KG1 (cell line): ENCODE measurements at places on chromosomes 4 and X.

GRCh38 chr4:143399113-143399949 is 62.7 kb downstream of the GAB1 start:
- DNase-seq, result no peak

GRCh38 chr4:1732911-1733310 is 11.6 kb downstream of the TACC3 start:
- DNase-seq, result no peak

- no peak for DNase-seq
These were observed 3.9 kb downstream of the SHISA3 start for GRCh38 chr4:42401171-42401570.

- no peak for DNase-seq
These were observed 723 bp downstream of the WDFY3 start for GRCh38 chr4:84965553-84966381.

GRCh38 chr4:14790494-14790893 is 211.8 kb upstream of the CPEB2 start:
- DNase-seq, result no peak

DNA sequence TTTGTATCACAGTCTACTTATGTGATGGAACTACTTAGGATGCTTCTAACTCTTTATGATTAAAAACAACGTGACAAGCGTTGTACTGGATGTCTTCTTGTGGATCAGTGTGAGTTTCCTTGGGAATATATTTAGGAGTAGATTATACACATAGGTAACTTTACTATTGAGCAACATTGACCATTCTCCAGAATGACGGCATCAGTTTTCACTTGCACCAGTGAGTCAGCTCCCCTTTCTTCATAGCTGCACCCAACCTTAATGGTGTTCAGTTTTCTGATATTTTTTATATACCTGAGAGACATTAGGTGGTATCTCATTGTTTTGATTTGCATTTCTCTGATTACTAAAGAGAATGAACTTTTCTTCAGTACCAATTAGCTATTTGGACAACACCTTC is 343.9 kb downstream of the ADGRL3 start:
- no peak for DNase-seq

DNA sequence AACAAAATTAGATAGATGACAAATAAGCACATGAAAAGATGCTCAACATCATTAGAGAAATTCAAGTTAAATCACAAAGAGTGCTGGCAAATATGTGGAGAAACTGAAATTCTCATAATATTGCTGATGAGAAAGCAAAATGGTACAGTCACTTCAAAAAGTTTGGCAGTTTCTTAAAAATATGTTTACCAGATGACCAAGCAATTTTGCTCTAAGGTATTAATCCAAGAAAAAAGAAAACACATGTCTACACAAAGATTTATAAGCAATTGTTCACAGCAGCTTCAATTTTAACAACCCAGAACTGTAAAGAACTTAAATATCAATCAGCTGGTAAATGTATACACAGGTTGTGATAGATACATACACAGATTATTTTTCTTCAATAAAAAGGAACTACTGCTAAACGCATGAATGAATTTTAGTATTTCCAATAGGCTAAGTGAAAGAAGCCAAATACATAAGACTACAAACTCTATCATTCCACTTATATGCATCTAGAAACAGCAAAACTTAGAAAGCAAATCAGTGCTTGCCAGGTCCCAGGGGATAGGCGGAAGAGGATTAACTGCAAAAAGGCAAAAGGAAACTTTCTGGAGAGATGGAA is 11.7 kb downstream of the OTUD4 start:
- no peak for DNase-seq

DNA sequence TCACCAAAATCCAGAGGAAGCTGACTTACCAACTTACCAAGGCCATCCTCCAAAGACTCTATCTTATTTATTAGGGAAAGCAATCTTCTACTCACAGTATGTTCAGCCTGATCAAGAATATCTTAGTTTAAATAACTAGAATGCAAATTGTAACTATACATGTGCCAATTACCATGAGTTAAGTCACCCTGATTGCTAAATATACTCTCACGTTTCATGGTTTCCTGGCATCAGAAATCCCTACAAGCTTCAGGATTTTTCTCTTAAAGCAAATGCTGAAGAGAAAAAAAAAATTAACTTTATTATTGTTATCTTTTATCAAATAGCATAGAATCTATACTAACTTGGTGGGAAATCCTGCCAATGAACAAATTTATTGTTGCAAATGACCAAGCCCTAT is 63.0 kb upstream of the MXD4 start:
- no peak for DNase-seq

DNA sequence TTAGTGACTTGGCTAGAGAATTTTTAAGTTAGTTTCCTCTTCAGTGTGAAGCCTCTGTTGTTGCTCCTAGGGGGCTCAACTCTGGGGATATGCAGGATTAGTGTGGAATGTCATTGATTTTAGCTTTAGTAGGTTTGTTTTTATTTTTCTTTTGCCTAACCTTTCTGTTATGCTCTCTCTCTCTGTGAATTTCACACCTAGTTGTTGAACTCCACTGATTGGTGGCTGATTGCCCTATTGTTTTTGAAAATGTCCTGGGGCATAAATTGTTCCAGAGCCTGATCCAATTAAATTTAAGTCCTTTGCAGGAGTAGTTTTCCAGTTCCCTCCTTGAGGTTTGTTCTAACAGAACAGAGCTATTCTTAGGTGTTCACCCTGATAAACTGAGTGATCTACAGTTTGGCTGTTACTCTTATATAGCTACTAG is 393.3 kb upstream of the CTSO start:
- DNase-seq, result no peak

DNA sequence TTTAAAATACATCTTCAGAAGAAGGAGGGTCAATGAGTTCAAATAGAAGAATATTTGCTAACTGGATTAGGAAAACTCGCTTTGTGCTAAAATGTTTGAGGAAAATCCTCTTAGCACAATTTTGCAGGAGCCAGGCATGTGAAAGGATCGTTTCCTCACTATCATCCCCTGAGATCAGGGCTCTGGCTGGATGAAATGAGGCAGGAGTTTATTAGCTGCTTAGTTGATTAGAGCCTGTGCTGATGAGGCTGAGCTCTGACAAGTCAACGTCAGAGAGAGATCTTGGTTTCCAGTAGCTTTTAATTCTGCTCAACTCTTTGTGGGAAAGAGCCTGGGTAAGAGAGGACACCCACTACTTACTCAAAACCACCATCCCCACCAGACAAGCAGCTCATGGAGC is 8.0 kb upstream of the DRD5 start:
- no peak for DNase-seq

GRCh38 chr4:124883632-124884031 is 171.1 kb upstream of the ANKRD50 start:
- no peak for DNase-seq

GRCh38 chrX:140092121-140092520 is 126.8 kb upstream of the CXorf66 start:
- DNase-seq, result no peak

DNA sequence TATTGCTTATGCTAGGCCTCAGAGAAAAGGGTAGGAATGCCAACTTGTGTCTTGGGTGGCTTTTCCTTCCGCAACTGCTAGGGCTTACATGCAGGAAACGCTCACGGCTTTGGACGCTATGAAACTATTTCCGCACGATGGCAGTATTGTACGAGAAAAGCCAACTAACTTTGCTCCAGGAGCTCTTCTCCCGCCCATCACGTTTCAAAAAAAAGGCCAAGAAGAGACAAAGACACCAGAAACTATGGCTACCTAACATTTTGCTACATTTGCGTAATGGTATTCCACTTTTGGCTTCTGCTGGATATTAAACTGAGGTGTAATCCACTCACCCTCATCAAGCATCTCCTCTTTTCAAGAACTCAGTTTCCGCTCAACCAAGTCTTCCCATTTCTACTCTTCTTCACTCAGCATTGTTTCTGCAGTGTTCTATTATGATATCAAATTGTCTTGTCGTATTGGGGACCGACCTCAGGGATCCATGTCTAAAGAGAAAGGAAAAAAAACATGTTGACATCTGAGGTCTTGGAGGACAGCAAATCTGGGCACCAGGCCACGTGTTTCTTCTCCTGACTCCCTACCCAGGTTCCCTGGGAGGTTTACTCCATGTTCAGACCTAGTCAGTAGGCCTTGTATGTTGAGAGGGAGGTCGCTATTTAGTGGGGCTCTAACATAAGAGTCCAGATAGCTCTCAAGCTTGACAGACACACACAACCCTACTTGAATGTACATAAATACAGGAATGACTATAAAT is 239.4 kb upstream of the STK26 start:
- DNase-seq, result no peak

DNA sequence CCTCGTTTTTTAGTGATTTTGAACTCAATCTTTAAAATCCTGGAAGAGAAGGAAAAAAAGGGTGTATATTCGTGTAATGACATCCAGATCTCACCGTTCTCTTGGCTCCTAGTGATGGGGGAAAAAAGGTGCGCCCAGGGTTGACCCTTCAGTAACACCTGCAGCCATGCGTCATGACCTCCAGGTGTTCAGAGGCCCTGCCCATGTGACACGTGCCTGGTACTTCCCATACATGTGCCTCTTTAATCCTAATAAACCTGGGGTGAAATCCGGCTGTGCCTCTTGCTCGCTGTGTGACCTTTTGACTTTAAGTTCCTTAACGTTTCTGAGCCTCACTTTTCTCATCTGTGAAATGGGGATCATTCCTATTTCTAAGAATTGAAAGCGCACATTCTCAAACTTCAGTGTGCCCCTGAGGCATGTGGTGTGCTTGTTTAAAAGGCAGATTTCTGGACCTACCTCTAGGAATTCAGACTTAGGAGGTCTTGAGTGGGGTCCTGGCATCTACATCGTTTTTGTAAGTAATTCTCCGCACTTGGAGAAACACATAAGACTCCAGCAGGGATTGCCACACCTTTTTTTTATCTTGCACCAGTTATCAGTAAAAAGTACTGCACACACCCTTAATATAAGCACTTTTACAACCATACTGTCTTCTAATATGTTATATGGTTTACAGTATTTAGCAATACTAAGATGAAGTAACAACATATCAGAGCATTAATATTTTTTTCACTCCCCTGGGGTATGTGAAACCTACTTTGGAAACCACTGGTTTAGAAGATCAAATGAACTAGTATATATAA is 90.1 kb downstream of the RELL1 start:
- no peak for DNase-seq

DNA sequence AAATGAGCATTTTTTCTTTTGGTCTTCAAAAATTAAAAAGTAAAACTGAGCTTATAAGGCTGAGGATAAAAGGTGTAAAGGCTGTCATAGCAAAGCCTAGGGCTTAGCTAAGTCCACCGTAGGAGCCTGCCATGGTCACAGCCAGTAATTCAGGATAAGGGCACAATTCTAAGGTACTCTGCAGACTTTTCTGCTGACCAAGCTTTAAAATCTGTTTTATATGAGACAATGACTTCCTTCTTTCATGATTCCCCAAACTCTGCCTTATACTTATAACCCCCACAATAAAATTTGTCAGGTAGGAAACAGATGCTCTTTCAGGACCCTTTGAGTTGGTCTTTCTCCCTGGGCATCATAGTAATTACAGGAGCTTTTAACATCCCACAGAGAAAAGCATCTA is 138.5 kb downstream of the COL4A6 start:
- no peak for DNase-seq

- no peak for DNase-seq
These were observed 515.0 kb upstream of the FAT1 start for GRCh38 chr4:187238646-187239045.

GRCh38 chr4:62457356-62457755 is 1257.2 kb downstream of the ADGRL3 start:
- no peak for DNase-seq

DNA sequence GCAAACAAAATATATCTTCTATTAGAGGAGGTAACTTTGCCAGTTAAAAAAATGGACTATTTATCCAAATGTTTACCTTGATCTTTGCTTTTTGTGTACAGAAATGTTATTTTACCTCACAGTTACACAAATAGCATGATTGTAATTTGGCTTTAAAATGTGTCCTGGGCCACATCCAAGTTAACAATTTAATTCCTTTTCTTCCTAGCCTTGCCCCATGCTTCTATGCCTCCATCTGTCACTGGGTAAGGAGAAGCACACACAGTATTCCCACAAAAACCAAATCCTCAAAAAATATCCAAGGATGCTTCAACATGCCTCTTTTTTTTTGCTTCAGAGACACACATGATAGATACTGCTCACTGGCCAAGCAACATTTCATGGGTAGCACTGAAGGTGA is 30.9 kb downstream of the GRXCR1 start:
- DNase-seq, result no peak

GRCh38 chr4:90544532-90545045 is 417.4 kb downstream of the CCSER1 start:
- no peak for DNase-seq

- DNase-seq, result peak; percentile 22
These were observed 53.9 kb upstream of the RPS6KA3 start for GRCh38 chrX:20320461-20321159.

DNA sequence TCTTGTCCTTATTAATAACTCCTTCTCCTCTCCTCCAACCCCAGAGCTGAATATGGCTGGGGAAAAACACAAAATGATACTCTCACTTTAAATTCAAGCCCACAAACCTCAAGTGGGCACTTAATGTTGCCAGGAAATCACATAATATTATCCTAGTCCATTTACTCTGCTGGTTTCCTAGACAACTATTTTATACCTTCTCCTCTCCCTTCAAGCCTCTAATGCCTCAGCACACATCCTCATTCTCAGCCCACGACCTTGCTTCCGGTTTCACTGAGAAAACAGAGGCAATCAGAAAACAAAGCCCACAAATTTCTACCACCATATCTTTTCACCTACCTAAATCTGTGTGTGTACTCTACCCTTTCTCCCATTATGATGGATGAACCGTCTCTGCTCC is 12.1 kb upstream of the CLCN5 start:
- no peak for DNase-seq

GRCh38 chrX:22409418-22409817 is 136.7 kb downstream of the CBLL2 start:
- DNase-seq, result no peak

GRCh38 chrX:120260369-120260768 is 9.8 kb downstream of the ZBTB33 start:
- no peak for DNase-seq

- DNase-seq, result no peak
These were observed 1615.3 kb downstream of the PCDH18 start for GRCh38 chr4:135917011-135917410.

- DNase-seq, result no peak
These were observed 215.1 kb upstream of the PITX2 start for GRCh38 chr4:110837896-110838450.

GRCh38 chr4:83866834-83867621 is 331.1 kb downstream of the GPAT3 start:
- DNase-seq, result no peak

DNA sequence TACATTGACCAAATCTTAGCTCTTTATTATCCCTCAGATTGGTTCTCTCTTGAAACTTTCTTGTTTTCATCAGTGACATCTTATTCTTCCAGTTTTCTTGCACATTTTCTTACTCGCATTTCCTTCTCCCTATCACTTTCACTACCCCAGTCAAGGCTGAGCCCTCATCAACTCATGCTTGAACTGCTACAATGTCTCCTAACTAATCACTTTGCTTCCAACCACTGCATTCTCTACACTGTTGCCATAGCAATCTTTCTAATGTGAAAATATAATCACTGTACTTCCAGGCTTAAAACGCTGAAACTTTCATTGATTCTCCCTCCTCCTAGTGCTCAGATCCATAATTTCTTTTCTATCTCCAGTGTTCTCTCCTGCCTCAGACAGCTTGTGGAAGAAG is 22.2 kb upstream of the LPAR4 start:
- no peak for DNase-seq
